ENCODE measurements at places on chromosomes 1 and 21.

DNA sequence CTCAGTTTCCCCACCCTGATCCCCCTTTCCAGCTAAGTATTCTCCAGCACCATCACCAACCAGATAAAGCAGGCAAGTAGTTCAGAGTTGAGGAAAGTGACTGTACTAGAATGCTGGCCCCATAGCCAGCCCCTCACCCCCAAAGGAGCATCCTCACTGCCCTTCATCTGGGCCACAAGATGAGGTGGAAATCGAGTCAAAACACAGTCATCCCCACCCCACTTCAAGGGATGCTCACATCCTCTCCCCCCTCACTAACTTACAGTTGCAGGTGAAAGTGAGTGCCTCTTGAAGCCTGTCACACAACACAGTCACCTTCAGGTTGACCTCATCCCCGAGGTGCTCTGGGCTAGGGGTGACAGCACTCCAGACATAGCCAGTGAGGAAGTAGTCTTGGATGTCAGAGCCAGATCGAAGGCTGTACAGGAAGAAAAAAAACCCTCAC is 30.4 kb downstream of the PIK3C2B start:
- DNase-seq, result no peak

DNA sequence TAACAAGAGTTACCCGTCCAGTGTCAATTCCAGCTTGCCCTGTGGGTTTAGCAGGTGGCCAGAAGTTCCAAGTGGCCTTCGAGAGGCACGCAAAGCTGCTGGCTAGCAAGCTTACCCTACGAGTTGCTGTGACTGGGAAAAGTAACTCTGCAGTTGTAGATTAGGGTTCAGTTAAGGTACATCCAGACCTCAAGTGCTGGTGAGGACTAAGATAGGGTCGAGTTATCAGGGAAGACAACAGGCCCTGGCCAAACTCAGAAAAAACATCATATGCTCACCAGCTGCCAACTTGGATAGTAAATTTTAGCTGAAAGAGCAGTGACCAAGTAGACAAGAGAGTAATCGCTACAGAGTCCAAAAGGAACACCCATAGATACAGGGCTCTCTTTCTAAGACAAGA is 27.7 kb upstream of the LRRC7 start:
- DNase-seq, result no peak

- no peak for DNase-seq
These were observed 166.6 kb upstream of the COL11A1 start for GRCh38 chr1:103274886-103275285.

- DNase-seq, result no peak
These were observed 18.3 kb downstream of the ATP2B4 start for GRCh38 chr1:203644661-203645510.

DNA sequence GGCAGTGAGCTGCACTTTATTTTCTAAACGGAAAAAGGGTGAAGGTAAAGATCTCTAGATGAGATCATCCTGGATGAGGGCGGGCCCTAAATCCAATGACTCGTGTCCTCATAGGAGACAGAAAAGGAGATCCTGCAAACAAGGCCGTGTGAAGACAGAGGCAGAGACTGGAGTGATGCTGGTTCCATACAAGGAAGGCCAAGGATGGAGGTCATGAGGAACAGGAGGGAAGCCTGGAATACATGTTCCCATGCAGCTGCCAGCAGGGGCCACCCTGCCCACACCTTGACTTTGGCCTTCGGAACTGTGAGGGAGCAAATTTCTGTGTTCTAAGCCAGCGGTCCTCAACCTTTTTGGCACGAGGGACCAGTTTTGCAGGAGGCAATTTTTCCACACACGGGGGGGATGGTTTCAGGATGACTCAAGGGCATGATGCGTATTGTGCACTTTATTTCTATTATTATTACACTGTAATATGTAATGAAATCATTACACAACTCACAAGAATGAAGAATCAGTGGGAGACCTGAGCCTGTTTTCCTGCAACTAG is 94.3 kb downstream of the PSMG1 start:
- no peak for DNase-seq

- peak; percentile 91 for DNase-seq
These were observed at the start of gene PRRC2C for GRCh38 chr1:171485375-171486047. Gene PRRC2C, plus strand, starts transcription at chr1:171485530. Its CDS starts 26,559 bp downstream, at chr1:171512089.

DNA sequence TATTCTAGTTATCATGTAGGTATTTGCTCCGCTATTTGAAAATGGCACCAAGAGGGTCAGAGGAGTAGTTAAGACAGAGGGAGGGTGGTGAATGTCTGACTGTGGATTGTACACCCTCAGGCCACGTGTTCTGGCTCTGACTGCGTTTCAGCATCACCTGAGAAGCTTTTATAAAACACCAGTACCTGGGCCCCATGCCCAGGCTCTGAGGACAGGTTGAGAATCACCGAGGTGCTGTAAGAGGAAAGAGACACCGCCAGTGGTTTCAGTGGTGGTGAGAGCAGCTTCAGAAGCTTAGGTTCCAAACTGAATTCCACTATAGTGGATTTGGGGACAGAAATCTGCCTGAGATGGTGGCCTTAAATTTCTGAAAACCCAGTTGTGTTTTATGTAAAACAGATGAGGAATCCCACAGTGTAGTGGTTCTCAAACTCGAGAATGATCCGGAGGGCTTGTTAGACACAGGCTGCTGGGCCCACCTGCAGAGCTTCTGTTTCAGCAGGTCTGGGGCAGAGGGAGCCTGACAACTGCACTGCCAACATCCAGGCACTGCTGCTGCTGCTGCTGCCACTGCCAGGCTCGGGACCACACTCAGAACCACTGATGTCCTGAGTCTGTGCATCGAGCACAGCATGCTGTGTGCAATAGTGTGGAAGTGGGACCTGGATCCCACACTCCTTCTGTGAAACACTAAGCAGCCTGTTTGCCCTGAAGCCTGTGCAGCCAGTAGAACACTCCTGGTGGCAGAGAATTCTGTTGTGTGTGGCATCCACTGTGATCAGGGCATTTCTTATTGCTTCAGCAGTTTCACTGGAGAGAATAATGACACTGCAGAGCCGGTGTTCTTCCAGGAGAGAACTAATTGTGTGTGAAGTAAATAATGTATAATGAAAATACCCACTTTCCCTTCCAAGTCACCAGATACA is 98.7 kb downstream of the SUSD4 start:
- no peak for DNase-seq

- no peak for DNase-seq
These were observed at the start of gene RBP7 for GRCh38 chr1:9996624-9997582. Gene RBP7, plus strand, starts transcription at chr1:9997228. Its CDS starts 31 bp downstream, at chr1:9997259.

- no peak for DNase-seq
These were observed 80.9 kb downstream of the RNF220 start for GRCh38 chr1:44485934-44486460.

DNA sequence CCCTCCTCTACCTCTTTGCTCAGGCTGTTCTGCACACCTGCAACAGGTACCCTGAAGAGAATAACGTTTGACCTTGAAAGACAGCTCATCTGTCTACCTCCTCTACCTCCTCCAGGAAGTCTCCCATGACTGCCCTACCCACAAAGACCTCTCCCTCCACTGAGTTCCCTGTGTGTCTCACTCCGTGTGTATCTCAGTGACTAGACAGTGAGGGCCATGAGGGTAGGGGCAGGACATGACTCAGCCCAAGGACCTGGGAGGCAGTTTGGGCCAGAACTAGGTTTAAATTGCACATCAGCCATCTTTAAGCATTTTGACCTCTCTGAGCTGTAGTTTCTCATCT is 32.0 kb upstream of the LRP8 start:
- DNase-seq, result no peak

DNA sequence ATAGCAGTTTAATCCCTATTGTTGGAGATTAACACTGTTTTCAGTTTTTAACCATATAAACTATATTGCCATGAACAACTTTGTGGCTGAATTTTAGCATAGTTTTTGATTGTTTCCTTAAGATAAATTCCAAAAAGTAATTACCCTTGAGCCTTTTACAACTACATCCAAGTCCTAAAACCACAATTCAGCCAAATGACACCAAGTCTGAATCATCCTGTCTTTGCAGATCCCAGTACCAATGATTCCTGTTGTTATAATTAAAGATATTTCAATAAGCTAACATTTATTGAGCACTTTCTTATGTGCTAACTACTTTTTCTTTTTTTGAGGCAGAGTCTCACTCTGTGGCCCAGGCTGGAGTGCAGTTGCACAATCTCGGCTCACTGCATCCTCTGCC is 35.6 kb downstream of the IL23R start:
- DNase-seq, result no peak

DNA sequence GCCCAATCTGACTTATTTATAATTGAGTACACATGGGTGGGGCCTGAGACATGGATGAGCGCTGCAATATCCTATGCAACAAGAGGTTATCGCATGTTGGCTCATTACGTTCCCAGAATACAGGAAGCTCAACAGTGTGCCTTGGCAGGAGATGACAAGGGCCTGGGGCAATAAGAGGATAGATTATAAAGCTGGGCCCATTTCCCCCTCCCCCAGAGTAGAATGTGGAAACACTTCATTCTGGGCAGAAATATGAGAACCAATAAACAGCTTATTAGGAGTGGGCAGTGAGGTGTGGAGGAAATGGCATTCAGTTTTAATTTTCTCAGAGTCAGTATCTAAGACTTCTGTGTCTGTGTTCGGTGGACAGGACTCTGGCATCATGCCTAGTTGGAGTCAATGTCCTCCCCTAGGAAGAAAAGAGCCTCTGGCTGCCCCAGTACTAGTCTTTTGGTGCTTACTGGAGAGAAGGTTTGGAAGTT is 92.8 kb downstream of the PIK3R3 start:
- DNase-seq, result no peak

DNA sequence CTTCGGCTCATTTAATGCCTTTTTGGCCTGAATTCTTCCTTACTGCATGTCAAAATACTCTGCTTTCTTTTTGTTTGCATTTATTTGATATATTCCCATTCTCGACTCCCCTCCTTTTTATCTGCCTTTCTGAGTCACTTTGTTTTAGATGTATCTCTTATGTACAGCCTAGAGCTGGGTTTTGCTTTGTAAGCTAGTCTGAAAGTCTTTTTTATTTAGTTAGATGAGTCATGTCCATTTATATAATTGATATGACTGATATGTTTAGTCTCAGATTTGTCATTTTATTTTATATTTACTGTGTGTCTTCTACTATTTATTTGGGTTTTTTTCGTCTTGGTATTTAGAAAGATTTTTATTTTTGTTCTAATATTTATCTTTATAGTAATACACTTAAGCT is 33.6 kb upstream of the GNG5 start:
- no peak for DNase-seq

DNA sequence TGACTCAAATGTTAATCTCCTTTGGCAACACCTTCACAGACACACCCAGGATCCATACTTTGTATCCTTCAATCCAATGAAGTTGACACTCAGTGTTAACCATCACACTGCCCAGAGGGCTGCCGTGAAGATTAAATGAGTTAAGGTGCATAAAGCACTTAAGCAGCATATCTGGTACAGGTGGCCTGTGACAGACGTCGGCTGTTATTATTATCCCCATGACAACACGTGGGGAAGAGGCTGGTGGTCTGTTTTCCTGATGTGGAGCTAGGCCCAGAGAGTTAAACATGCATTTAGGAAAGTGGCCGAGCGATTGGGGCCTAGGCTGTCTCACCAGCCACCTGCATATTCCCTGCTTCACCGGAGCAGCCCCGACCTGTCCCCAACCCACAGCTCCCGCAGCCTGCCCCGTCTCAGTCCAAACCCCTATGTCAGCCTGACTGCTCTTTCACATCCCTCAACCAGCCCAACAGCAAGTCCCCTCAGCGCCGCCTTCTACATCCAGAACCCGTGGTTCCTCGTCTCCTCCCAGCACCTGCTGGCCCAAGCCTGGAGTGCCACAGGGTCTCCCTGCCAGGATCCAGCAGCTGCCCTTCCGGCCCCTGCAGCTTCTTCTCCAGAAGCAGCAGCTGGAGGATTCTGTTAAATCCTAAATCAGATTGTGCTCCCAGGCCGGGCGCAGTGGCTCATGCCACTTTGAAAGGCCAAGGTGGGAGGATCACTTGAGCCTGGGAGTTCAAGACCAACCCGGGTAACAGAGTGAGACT is 77.9 kb downstream of the FBXO2 start:
- DNase-seq, result no peak

DNA sequence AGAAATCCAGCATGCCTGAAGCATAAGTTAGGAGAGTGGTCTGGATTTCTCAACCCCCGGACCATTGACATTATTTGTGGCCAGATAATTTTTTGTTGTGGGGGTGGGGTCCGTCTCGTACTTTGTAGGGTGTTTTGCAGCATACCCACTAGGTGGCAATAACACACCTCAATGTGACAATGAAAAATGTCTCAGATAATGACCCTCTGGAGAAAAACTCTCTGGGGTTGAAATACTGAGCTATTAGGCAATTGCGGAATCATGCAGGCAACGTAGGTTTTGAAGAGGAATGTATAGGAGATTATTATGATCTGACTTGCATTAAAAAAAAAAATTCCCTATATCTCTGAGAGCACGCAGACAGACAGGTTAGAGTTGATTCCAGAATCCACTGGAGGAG is 25.3 kb upstream of the RRP15 start:
- no peak for DNase-seq

GRCh38 chr1:29355375-29355774 is 119.1 kb downstream of the PTPRU start:
- DNase-seq, result no peak

All from T-cell (primary cell).